Occipital lobe (tissue), 3 donors: ENCODE measurements at places on chromosomes 13 and 19.

GRCh38 chr13:95251641-95252040 lies 49.6 kb downstream of the ABCC4 start:
- no peak for DNase-seq

- no peak for DNase-seq
These were observed 38.3 kb downstream of the NDFIP2 start for GRCh38 chr13:79519255-79519654.

- no peak for DNase-seq
These were observed 12.4 kb downstream of the ZNF444 start for GRCh38 chr19:56153507-56153906.

- peak; percentile 41 for DNase-seq
These were observed 182.0 kb upstream of the SERP2 start for GRCh38 chr13:44191504-44192171.
